Tibial nerve (tissue), 4 donors: ENCODE measurements at places on chromosomes 6 and 20. TPM values are rescaled to one million over a fixed set of nuclear protein-coding genes. Genes with fewer than 3 reads are reported as not detected.

DNA sequence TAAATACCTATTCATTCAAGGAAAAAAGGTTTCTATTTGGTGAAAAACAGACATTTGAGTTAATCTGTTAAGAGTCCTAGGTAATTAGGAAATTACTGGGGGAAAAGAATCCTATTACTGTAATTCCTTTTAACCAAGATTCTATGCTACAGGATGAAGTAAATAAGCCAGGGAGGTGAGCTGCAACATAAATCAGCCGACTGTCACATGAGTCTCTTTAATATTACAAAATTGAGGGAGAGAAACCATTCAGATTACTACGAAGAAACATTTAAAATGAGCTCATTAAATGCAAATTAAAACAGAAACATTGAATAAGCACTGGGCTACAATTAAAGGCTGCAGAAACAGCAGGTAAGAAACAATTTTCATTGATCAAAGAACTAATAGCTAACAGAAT is 5.3 kb downstream of the PRKN start:
- DNase-seq: no peak

DNA sequence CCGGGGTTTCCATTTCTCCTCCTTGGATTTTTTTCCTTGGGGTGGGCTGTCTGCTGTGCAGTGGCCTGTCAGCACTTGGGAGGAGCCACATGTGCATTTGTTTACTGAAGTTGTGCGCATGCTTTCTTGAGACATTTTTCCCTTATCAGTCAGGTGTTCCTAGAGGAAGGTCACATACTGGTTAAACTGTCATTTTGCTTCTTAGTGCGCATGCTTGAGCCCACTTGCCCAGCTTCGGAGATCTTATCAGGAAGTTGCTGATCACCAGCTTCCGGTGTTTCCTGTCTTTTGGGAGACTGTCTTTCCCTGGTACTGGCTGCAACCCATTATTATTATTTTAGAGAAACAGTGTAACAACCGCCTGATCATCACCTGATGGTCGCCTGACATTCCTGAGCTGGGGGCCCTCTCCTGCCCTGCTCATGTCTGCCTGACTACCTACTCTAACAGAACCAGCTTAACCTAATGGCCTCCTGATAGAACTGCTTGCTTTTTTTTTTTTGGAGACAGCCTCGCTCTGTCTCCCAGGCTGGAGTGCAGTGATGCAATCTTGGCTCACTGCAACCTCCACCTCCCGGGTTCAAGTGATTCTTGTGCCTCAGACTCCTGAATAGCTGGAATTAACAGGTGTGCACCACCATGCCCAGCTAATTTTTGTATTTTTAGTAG is 378 bp upstream of the ERVFRD-1 start:
- DNase-seq: no peak

Gene CDSN
- total RNA-seq: not detected

GRCh38 chr6:153595903-153596302 is 443.1 kb upstream of the OPRM1 start:
- DNase-seq: no peak

- no peak for DNase-seq
Observed at GRCh38 chr20:57934007-57934805, 224.4 kb upstream of the PMEPA1 start.

Gene FOXS1
- 11.8 TPM for total RNA-seq

DNA sequence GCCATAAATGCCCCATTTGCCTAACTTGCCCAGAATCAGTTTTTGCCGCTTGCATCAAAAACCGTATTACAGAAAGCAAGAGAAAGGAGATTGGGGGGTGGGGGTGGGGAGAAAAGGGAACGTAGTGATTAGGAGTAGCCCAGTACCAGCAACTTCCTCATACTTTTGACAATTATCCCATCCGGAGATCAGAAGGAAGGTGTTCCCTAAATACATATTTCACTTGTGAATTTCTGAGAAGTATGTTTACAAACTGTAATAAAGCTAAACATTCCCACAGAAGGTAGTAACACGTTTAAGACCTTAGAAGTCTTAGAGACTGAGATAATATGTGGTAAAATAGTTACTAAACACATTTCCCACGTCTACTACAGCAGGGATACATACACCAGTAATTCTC is 14.5 kb downstream of the PREP start:
- no peak for DNase-seq

Gene HLA-DPA1
- total RNA-seq: 39.8 TPM

Gene PAX1
- total RNA-seq: not detected

GRCh38 chr20:48360342-48360975 is 467.3 kb downstream of the PREX1 start:
- no peak for DNase-seq

Gene CRYBG1
- total RNA-seq: 7.3 TPM

Gene WFDC12
- total RNA-seq: not detected

DNA sequence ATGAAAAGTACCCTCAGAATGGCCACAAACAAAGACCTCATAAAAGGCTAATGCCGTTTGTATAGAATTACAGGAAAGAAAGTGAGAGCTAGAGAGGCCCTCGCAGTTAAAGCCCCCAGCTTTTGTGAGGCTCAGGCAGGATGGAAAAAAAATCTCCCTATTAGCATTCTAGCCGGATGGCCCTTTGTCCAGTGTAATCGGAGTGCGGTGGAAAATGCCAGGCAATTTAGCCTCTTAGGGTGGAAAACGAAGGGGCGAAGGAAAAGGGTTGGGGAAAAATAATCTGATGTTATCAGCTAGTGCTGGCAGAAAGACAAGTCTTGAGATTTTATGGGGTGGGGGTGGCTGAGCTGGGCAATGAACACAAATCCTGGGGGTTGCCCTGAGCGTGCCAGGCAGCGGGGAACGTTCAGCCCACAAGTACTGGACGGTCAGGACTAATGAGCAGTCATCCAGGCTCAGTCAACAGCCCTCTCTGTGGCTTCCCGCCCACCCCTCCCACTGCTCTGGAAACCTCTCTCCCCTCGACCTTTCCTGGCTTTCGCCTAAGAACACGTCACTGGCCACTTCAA is 92.4 kb downstream of the PSMG4 start:
- DNase-seq: no peak

DNA sequence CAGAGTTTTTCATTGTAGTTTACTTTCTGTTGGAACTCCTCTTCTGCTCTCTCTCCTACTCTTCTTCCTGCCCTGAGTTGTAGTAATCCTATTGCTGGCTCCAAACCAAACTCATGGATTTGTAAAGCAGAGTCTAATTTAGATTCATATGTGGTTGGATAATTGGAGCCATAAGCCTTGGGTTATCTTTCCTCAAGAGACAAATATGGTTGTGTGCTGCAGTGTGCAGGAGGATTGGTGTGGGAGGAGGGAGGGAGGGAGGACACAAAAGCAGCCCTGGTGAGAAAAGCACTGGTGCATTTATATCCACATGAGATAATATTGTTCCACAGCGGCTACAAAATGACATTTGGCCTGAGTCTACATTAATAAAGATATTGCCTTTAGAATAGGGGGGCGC is 4.2 kb downstream of the HLA-G start:
- no peak for DNase-seq

DNA sequence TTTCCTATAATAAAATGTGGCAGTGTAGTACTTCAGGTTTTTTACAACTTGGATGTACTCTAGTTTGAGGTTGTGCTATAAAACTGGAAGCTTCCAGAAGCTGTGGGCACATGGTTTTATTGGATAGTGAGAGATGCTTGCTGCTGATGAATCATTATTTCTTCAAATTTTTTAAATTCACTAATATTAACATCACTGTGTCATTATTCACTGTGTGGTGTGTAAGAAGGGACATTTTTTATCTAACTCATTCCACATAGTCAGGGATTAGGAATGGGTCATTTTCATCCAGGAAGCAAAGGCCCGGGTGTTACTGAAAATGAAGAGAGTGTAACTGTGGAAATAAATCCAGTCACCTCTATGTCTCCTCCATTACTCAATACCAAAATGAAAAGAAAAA is 421.0 kb downstream of the TENT5A start:
- no peak for DNase-seq

GRCh38 chr6:154320181-154320580 is 36.4 kb downstream of the IPCEF1 start:
- no peak for DNase-seq

DNA sequence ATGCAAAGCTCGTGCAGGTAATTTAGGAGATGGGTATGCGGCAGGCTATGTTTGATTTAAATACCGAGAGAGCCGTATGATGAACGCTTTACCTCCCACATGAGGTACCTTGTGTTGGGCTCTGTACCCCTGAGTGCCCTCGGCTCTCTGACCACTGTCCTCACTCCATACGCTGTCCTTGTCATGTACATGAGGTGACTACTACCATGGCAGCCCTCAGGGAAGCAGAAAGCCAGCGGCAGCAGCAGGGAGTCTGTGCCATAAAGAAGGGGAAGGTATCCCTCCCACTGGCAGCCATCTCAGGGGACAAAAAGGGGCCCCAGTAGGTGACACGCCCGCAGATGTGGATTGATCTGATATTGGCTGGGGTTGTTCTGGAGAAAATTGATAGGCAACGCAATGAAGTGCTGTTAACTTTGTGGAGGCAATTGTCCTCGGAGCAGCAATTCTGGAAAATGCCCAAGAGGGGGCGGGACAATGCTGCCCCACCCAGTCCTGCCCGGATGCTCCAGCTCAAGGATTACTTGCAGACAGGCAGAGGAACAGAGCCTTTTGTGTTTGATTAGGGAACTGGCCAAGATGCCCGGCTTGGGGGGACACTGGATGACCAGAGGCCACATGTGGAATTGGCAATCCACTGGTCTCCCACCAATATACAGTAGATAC is 38.0 kb upstream of the HSF2 start:
- DNase-seq: no peak

GRCh38 chr20:3479025-3479424 is 8.2 kb downstream of the ATRN start:
- DNase-seq: no peak

Gene TCP11
- total RNA-seq: not detected

DNA sequence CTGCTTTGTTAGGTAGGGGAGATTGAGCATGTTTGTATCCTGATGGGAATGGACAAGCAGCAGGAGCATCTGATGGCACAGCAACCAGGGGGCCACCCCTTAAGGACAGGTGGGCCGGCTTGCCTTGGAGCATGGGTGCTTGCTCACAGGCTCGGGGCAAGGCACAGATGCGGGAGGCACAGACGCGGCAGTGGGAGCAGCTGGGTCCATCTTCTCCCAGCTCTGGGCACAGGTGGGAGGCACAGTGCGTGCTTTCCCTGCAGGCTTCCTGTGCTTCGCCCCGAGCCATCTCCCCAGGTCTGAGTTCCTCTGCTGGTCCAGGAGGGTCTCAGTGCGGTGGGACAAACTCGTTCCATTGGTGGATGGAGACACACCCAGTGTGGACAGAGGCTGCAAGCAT is 73.6 kb upstream of the BHLHE23 start:
- DNase-seq: no peak

DNA sequence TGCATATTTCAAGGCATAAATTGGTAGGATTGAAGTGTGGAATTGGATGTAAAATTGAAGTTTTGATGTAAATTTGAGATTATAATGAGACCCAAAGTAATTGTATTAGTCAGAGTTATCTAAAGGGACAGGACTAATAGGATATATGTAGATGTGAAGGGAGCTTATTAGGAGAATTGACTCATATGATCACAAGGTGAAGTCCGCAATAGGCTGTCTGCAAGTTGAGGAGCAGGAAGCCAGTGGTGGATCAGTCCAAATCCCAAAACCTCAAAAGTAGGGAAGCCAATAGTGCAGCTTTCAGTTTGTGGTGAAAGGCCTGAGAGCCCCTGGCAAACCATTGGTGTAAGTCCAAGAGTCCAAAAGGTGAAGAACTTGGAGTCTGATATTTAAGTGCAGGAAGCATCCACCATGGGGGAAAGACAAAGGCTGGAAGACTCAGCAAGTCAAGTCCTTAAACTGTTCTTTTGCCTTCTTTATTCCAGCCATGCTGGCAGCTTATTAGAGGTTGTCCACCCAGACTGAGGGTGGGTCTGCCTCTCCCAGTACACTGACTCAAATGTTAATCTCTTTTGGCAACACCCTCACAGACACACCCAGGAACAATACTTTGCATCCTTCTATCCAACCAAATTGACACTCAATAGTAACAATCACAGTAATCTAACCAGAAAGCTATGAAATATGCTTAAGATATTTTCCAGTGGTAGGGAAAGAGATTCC is 442.6 kb upstream of the PTCHD4 start:
- DNase-seq: no peak

GRCh38 chr20:13231031-13231752 is 10.1 kb downstream of the ISM1 start:
- no peak for DNase-seq

GRCh38 chr6:43313813-43314212 is 5.2 kb upstream of the CRIP3 start:
- DNase-seq: no peak

Gene SIRPD
- total RNA-seq: not detected

Gene GRIK2
- total RNA-seq: 9.6 TPM

DNA sequence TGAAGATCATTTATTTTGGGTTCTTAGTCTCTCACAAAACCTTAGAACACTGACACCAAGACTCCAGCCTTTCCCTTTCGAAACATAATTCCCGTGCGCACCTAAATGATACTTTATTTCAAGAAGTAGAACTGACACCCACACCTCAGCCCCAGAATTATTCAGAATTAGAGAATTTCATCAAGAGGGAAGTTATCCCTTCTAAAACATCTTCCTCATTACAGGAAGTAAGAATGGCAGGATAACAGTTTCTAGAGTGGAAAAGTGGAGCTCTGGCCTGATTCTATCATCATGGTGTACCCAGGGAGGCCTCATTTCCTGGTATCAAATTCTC is 1.4 kb upstream of the SRXN1 start:
- DNase-seq: no peak

GRCh38 chr6:108616973-108617372 is 56.3 kb downstream of the FOXO3 start:
- no peak for DNase-seq

Gene TFAP2D
- total RNA-seq: not detected

GRCh38 chr6:110581679-110582078 is 105.3 kb upstream of the SLC22A16 start:
- DNase-seq: no peak

GRCh38 chr20:37697314-37697713 is 3.5 kb downstream of the CTNNBL1 start:
- DNase-seq: no peak

Gene SLC22A16
- total RNA-seq: not detected

DNA sequence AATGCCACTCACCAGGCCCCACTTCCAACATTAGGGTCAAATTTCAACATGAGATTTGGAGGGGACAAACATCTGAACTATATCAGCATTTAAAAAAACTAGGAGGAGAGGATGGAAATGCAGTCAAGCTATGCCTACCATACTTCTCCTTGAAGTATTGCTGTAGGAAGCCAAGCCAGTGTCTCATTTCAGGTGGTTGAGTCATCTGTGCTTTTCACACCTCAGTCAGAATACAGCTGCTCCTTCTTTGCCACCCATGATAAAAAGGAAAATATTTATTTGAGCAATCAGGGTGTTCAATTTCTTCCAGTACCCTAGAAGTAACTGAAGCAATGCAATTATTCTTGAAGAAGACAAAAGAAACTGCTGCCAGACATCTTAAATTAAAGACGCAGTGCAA is 47.0 kb upstream of the EEF1E1 start:
- DNase-seq: no peak

- DNase-seq: no peak
Observed at GRCh38 chr6:32554116-32554965, 24.3 kb upstream of the HLA-DRB5 start.

DNA sequence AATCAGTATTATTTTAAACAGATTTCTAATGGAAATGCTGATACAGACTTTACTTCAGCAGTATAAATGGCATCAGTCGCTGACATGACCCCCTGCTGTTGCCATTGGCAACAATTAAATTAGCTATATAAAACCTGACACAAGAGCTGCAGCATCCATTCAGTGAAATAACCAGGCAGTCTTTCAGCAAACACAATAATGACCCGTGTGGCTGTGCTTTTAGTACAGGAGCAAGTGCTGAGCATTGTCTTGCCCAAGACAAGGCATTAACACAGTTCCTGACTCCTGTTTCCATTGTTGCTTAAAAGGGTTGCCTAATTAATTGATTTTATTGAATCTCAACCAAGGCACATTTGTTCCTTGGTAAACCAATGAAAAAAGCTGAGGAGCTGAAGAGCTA is 382.1 kb downstream of the HACE1 start:
- no peak for DNase-seq
